ENCODE measurements at places on chromosomes 2 and 18.

- DNase-seq = no peak
These were observed 85.6 kb downstream of the MYT1L start for GRCh38 chr2:2245500-2245899.

- DNase-seq = no peak
These were observed 146.9 kb downstream of the DAW1 start for GRCh38 chr2:228018311-228018710.

GRCh38 chr2:224041554-224041953 lies 2.5 kb upstream of the SERPINE2 start:
- DNase-seq = no peak

- no peak for DNase-seq
These were observed 27.2 kb upstream of the STAT4 start for GRCh38 chr2:191177751-191178736.

GRCh38 chr2:70987386-70987785 lies 7.3 kb downstream of the TEX261 start:
- no peak for DNase-seq

GRCh38 chr2:107618769-107619168 lies 207.9 kb upstream of the RGPD4 start:
- no peak for DNase-seq

GRCh38 chr2:129877289-129877741 lies 102.2 kb upstream of the RAB6C start:
- DNase-seq = peak; percentile 73

DNA sequence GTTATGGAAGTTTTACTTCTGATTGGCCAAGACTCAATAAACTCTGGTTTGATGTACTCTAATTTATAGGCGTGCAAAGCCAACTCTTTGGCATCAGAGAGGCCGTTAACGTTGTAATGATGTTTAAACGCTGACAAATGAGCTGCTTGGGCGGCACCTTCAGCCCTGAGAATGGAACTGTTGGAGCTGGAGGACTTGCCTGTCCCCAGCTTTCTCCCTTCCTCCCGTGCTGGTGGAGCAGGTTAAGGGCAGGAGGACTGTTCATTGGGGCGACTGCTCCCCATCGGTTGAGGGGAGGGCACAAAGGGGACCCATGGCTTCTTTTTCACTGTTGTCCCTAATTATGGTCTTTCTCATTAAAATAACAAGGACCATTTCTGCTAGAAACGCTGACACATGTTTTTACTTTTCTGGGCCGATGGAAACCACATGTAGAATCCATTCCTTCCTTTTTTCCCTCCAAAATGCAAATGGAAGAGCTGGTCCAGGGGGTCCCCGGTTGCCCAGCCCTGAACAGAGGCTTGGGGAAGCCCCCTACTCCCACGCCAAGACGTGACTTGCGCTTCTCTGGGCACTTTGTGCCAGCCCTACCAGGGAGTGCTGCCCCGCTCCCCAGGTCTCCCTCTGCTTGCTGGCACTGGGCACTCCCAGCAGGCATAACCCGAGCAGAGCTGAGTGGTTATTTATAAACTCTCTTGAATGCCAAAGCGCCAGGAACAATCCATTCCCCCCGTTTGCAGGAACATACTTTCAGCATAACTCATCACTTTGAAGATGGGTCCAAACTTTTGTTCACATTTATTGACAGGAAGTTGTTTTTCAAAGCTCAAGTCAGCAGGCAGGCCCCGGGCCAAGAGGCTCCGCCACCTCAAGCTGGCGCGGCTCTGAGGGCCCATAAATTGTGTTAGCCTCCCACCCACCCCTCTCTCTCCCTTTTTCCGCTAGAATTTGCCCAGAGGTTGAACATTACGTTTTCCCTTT lies 170.1 kb downstream of the ASB1 start:
- DNase-seq = no peak

DNA sequence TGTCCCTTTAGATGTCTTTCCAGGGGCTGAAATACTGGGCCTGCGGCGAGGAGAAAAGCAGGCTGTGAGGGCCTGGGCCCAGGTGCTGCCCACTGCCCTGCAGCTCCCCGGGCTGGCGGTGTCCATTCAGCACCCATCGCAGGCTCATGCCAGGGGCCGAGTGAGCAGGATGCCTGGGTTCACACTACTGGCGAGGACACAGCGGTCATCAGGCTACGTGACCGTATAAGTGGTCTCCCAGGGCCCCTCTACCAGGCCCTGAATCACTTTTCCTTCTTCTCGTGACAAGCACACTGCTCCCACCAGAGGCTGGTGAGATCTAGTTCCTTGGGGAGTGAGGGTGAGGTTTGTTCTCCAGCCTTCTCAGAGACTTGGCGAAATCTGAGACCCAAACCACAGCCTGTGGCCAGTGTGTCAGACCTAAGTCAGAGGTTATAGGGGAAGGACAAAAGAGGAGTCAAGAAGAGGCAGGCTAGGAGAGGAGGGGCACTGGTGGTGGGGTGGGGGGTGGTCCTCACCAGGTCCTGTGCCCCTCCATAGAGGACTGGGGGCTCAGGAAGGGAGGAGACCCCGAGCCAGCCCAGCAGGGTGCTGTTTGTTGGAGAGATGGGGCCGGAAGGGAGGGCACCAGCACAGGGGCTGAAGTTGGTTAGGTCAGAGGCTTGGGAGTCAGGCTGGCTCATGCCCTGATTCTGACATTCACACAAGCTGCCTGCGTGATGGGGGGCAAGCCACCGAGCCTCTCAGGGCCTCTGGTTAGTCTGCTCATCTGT lies 6.6 kb upstream of the SEMA4C start:
- DNase-seq = no peak

DNA sequence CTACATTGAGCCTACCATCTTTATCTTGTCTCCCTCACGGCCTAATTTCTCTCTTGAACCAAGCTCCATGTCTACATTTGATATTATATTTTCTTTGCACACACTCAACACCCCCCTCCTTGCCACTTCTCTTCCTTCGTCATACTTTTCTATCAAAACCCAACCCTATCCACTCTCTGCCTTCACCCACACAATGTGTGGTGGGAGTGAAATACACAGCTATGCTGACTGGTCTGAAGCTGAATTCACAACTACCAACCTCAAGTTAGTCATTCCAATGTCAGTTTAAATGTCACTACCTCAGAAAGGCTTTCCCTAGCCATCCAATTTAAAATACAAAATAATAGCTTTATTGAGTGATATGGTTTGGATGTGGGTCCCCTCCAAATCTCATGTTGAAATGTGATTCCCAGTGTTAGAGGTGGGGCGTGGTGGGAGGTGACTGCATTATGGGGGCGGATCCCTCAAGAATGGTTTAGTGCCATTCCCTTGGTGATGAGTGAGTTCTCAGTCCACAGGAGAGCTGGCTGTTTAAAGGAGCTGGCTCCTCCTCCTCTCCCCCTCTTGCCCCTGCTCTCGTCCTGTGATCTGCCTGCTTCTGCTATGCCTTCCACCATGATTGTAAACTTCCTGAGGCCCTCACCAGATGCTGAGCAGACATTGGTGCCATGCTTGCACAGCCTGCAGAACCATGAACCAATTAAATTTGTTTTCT lies 112.1 kb downstream of the DTNB start:
- no peak for DNase-seq

- DNase-seq = no peak
These were observed 90.5 kb downstream of the ASB1 start for GRCh38 chr2:238517209-238517608.

DNA sequence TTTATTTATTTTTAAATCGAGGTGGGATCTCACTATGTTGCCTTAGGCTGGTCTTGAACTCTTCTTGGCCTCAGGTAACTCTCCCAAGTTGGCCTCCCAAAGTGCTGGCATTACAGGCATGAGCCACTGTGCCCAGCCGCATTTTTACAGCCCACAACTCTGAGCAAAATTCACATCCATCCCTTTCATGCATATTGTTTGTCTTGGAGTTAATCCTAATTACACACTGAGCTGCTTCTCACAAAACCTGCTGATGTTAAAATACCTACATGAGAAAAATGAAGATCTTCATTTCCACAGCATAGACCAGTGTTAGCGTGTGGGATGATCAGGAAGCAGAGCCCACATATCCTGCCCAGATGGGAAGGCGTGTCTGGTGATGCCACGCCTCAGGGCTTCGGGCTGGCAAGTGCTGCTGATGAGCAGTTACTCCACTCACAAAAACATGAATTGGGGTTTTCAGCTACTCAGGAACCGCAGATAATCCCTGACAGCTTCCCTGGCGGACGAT lies 14.6 kb downstream of the ITGB1BP1 start:
- no peak for DNase-seq

- DNase-seq = no peak
These were observed 223.1 kb downstream of the AGAP1 start for GRCh38 chr2:235716875-235717496.

Data from stimulated activated CD4-positive, alpha-beta T cell treated with anti-CD3 and anti-CD28 coated beads, TNF-alpha, amount 100 ng/mL, for 4 hours (primary cell).